ENCODE measurements at places on chromosomes 1 and 21. TPM values are rescaled to one million over a fixed set of nuclear protein-coding genes. Genes with fewer than 3 reads are reported as not detected.
A peak's percentile ranks its signal among the peaks of the same experiment; 100 is the strongest.

- DNase-seq, result peak; percentile 17
Measured at GRCh38 chr1:180881806-180882509, 30.7 kb upstream of the KIAA1614 start.

The LMX1A gene
- polyA plus RNA-seq, result 1.3 TPM

The DIO1 gene
- polyA plus RNA-seq, result 0.58 TPM

The SPRR4 gene
- polyA plus RNA-seq, result not detected

DNA sequence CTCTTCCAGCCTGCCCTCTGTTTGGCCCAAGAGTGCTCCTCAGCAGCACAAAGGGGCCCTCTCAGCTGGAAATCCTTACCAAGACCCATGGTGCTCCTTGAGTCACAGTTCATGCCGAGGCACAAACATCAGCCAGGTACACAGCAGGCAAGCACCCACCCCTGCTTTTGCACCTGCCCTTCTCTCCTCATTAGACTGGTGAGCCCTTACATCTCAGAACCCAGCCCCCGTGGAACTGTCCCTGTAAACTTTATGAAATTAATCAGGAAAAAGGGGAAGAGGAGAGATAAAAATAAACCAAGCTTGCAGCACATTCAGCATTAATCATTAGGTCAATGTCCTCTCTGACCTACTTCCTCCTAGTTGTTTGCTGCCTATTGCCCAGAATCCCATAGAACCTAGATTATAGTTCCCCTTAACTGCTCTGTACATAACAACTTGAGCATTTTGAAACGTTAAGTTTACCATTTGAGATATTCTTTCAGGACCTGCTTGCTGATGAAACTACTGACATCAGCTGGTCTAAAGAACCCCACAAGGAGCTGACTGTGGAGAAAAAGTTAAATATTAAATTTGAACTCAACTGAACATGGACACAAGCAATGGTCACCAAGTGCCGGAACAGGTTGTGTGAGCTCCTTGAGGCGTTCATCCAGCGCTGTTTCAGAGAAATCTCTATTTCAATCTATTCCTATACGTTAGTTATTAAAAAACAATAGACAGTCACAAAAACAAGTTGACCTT is 738.4 kb downstream of the MATN1 start:
- DNase-seq, result peak; percentile 79

GRCh38 chr1:228913626-228914414 is 178.5 kb downstream of the RHOU start:
- no peak for DNase-seq
